ENCODE measurements at places on chromosomes 13 and 19. TPM values are rescaled to one million over a fixed set of nuclear protein-coding genes. Genes with fewer than 3 reads are reported as not detected.

GRCh38 chr13:51221108-51221507 lies 1.1 kb upstream of the FAM124A start:
- DNase-seq = no peak

GRCh38 chr13:59413126-59413525 lies 750.6 kb downstream of the DIAPH3 start:
- DNase-seq = no peak

DNA sequence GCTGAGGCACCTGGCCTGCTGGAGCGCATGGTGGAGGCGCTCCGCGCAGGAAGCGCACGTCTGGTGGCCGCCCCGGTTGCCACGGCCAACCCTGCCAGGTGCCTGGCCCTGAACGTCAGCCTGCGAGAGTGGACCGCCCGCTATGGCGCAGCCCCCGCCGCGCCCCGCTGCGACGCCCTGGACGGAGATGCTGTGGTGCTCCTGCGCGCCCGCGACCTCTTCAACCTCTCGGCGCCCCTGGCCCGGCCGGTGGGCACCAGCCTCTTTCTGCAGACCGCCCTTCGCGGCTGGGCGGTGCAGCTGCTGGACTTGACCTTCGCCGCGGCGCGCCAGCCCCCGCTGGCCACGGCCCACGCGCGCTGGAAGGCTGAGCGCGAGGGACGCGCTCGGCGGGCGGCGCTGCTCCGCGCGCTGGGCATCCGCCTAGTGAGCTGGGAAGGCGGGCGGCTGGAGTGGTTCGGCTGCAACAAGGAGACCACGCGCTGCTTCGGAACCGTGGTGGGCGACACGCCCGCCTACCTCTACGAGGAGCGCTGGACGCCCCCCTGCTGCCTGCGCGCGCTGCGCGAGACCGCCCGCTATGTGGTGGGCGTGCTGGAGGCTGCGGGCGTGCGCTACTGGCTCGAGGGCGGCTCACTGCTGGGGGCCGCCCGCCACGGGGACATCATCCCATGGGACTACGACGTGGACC lies 9.7 kb upstream of the STRN4 start:
- no peak for DNase-seq

DNA sequence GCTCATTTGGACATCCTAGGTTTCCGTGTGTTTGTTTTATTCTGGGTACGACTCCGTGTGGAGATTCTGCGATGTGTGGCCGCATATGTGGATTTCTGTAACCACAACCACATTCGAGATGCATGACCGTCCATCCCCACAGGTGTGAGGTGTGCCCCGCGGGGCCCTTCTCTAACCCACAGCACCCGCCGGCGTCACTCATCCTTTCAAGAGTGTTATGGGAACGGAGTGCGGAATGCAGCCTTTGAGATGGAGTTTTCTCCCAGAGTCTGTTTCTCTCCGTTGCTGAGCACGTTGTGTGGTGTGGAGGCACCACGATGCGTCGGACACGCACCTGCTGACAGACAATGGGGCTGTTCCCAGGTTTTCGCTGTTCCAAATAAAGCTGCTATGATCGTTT lies 40.0 kb downstream of the C13orf46 start:
- DNase-seq = peak; percentile 30

PNMA8A gene
- 3.3 TPM for polyA plus RNA-seq

ZNF729 gene
- polyA plus RNA-seq = not detected
